ENCODE measurements at places on chromosomes 1 and 21. TPM values are rescaled to one million over a fixed set of nuclear protein-coding genes. Genes with fewer than 3 reads are reported as not detected.

The OR2T27 gene
- not detected for polyA plus RNA-seq

The RC3H1 gene
- 14.1 TPM for polyA plus RNA-seq

The TINAGL1 gene
- 39.0 TPM for polyA plus RNA-seq

The RPAP2 gene
- 4.0 TPM for polyA plus RNA-seq

The TBX19 gene
- 2.3 TPM for polyA plus RNA-seq

The STIL gene
- polyA plus RNA-seq = 6.3 TPM

The DMRTA2 gene
- not detected for polyA plus RNA-seq

The SLC45A3 gene
- 0.91 TPM for polyA plus RNA-seq

The CD244 gene
- not detected for polyA plus RNA-seq

The LINGO4 gene
- not detected for polyA plus RNA-seq

The OR2AK2 gene
- polyA plus RNA-seq = not detected

The LCE3D gene
- polyA plus RNA-seq = not detected

The HCN3 gene
- 1.8 TPM for polyA plus RNA-seq

DNA sequence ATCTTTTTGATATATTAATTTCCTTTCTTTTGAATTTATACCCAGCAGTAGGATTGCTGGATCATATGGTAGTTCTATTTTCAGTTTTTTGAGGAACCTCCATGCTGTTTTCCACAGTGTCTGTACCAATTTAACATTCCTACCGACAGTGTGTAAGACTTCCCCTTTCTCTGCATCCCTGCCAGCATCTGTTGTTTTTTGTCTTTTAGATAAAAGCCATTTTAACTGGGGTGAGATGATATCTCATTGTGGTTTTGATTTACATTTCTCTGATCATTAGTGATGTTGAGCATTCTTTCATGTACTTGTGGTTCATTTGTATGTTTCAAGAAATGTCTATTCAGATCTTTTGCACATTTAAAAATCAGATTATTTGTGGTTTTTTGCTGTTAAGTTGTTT lies 62.4 kb upstream of the STUM start:
- DNase-seq = no peak

DNA sequence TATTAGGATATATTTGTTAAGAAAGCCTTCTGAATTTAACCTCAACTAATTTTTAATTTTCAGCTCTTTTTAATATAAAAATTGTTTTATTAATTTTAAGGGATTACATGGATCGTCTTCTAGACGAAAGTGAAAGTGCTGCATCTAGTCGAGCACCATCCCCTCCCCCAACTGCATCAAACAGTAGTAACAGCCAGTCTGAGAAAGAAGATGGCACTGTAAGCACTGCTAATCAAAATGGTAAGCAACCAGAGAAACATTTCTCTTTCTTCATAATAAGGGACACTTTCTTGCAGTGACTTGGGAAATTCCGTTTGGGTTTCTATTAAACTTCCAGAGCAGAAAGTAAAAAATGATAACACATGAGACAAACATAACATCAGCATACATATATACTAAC lies 56.9 kb downstream of the MIER1 start:
- no peak for DNase-seq

DNA sequence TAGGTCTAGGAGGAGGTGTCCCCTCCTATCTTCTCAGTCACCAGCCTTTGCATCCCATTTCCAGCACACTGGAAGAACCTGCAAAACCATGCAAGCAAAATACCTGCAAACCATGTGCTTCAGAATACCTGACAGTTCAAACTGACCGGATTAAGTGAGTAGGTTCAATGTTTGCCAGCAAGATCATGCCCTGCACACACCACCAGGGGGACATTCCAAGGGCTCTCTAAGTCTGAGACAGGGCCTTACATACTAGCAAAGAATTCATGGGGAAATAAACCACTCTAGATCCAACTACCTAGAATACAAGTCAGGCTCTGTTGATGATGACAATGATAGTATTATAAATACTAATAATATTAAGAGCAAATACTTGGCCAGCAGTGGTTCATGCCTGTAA lies 27.6 kb downstream of the INPP5B start:
- no peak for DNase-seq

- DNase-seq = no peak
Measured at GRCh38 chr1:87505391-87505983, 176.8 kb downstream of the LMO4 start.

- no peak for DNase-seq
Measured at GRCh38 chr21:16932314-16932713, 580.5 kb upstream of the CXADR start.

DNA sequence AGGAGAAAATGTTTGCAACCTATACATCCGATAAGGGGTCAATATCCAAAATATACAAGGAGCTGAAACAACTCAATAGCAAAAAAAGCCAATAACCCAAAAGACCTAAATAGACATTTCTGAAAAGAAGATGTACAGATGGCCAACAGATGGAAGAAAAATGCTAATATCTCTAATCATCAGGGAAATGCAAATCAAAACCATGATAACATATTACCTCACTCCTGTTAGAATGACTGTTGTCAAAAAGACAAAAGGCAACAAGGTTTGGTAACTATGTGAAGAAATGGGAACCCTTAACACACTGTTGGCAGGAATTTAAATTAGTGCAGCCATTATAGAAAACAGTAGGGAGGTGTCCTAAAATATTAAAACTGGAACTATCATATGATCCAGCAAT lies 74.7 kb downstream of the LEPR start:
- DNase-seq = peak; percentile 30

- no peak for DNase-seq
Measured at GRCh38 chr1:56418151-56418631, 161.2 kb downstream of the PLPP3 start.

DNA sequence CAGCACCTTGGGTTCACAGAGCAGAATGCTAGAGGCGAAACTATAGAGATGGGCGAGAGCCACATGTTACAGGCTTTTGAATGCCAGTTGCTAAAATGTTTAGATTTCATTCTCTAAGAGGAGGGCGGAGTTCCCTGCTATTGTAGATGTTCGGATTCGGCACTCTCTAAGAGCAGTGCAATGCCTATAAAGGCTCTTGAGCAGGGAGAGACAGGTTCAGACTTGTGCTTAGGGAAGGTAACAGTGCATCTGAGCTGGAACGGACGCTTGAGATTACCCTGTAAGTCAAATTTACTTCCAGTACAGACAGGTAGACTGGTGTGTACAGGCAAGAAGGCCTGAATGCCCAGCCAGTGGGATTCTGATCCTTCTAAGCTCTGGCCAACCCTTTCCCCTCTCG lies 15.3 kb downstream of the LURAP1 start:
- DNase-seq = no peak

DNA sequence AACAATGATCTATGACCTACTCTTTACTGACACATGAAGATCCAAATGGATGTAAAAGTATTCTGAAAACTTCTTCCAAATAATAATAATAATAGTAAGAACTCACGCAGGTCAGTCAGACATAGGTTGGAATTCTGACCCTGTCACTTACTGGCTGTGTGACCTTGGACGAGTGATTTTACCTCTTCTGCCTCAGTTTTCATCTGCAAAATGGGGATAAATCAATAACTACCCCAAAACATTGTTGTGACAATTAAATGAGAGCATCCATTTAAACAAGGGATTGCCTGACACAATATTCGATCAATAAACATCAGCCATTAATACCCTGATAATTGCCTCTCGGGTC lies 556 bp downstream of the MECR start:
- no peak for DNase-seq

- no peak for DNase-seq
Measured at GRCh38 chr1:21644348-21644747, 24.8 kb downstream of the RAP1GAP start.

- no peak for DNase-seq
Measured at GRCh38 chr21:14096172-14096571, 114.6 kb downstream of the LIPI start.

- DNase-seq = no peak
Measured at GRCh38 chr1:115188680-115189395, 99.5 kb upstream of the TSPAN2 start.

GRCh38 chr1:197351821-197352440 lies 83.9 kb downstream of the CRB1 start:
- peak; percentile 14 for DNase-seq

GRCh38 chr1:229070168-229070567 lies 200.7 kb upstream of the RAB4A start:
- peak; percentile 16 for DNase-seq

- DNase-seq = peak; percentile 60
Measured at GRCh38 chr21:15617964-15618363, 111.8 kb upstream of the USP25 start.

DNA sequence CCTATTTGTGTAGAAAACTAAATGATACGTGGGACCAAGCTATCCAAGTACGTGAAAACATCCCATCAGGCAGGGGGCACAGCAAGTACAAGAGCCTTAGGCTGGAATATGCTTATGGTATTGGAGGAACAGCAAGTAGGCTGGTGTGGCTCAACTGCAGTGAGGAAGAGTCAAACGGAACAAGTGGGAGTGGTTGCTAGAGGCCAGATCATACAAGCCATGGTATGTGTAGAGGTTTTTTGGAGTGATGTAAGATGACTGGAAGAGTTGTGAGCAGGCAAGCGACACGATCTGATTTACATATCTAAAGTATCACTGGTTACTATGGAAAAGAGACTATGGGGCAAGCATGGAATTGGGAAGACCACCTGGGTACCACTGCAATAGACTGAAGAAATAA lies 27.8 kb downstream of the ELK4 start:
- no peak for DNase-seq

DNA sequence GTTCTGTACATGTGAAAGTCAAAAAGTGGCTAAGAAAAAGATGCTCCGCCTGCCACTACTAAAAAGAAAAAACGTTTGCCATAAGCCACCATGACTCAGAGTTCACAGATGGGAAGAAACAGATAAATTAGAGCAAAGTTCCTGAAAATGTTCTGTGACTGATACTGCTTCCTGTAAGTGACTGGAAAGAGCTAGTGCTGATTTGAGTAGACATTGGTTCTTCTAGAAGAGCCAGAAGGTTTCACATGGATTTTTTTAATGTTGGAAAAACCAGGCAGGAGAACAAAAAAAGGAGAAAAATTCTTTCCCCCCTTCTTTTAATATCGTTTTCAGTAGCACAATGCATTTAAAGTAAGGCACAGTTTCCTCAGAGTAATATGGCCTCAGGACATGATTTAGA lies 221.4 kb downstream of the HLX start:
- DNase-seq = peak; percentile 80

DNA sequence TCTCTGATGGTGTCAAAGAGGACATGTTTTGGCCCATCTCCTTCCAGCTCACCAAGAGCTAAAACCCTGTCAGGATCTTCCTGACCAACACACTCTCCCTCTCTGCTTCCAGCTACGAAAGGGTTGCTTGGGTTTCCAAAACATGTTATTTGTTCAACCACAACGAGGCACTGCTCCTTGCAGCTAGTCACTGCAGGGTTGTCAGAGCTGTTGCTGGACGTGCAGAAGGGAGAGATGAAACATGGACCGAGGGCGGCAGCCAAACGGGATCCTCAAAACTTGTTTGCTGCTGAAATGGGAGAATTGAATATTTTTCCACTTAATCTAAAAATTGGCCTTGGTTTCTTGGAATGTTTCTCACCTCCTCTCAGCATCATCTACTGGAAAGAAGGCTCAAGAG lies 12.4 kb downstream of the ZBTB18 start:
- no peak for DNase-seq

DNA sequence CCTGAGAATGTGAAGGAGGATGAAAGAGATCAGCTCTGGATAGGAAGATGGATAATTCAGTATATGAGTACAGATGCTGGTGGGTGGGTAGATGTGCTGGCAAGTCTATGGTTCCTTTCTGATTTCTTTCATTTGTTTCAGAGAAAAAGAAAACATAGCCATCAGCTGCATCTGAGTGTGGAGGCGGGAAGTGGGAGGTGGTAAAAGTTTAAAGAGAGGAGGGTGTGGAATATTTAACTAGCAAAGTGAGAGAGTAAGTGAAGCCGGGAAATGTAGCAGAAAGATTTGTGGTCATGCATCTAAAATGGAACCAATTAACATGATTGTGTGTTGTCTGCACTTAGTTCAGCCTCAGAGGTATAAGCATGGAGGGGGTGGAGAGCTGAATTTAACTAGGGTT lies 16.4 kb downstream of the RPE65 start:
- DNase-seq = no peak

- no peak for DNase-seq
Measured at GRCh38 chr1:46256523-46256922, 9.0 kb downstream of the RAD54L start.

GRCh38 chr1:182415789-182416188 lies 15.3 kb upstream of the TEDDM1 start:
- DNase-seq = no peak

DNA sequence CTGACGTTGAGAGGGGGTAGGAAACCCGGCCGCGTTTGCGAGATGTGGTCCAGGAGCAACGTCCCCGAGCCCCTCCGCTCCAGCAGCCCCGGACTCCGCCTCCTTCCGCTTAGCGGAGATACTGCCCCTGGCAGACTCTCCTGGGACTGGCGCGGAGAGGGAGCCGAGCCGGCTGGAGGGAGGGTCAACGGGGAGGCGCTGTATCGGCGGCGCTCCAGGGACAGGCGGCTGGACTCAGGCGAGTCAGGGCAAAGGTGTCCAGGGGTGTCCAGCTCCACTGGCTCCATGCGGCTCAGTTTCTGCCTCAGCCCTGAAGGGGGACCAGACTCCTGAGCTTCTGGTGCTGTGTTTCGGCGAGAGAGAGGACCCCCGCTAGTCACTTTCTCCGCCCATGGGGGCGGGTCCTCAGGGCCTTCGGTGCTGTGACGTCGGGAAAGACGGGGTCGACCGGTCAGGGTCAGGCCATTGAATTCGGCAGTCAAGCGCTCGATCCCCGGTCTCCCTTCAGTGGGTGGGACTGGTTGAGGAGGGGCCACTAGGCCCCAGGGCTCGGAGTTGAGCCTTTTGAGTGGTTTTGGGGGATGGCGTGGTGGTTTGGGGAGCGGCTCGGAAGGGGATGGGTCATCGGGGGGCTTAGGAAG lies 2.8 kb upstream of the LIX1L start:
- DNase-seq = no peak

DNA sequence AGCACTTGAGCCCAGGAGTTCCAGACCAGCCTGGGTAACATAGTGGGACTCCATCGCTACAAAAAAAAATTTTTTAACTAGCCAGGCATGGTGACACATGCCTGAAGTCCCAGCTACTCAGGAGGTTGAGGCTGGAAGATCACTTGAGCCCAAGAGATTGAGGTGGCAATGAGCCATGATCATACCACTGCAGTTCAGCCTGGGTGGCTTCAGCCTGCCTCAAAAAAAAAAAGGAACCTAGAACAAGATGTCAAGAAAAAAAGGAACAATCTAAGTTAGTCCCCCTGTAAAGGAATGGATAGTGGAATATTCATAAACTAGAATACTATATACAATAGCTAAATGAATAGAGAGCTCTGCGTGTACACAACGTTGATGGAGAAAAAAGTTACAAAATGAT lies 14.4 kb downstream of the NSL1 start:
- DNase-seq = no peak

GRCh38 chr1:67716800-67717199 lies 31.8 kb downstream of the GADD45A start:
- DNase-seq = no peak

DNA sequence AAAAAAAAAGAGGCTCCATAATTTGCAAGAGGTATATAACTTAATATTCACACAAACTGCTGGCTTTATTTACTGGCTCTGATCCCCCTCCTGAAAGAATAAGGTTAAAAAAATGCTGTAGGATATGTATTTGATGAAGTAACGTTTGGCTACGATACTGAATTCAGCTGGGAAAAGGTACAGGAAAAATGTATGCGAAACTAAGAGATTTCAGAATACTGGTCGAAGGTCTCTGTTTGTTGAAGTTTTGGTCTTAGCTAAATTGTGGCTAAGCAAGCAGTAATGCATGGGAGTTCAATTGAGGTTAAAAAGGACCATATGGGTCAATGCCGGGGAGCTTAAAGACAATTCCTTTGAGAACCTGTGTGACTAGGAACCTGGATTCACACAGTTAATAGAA lies 355.5 kb upstream of the NCAM2 start:
- DNase-seq = no peak

- DNase-seq = no peak
Measured at GRCh38 chr21:22900490-22900889, 1902.3 kb downstream of the NCAM2 start.

All from BJ (cell line).